ENCODE measurements at places on chromosomes 2 and 18.

- DNase-seq = no peak
These were observed 130.1 kb downstream of the MBP start for GRCh38 chr18:77002496-77002895.

GRCh38 chr2:215948051-215948450, 65.3 kb downstream of the MREG start:
- DNase-seq = no peak

DNA sequence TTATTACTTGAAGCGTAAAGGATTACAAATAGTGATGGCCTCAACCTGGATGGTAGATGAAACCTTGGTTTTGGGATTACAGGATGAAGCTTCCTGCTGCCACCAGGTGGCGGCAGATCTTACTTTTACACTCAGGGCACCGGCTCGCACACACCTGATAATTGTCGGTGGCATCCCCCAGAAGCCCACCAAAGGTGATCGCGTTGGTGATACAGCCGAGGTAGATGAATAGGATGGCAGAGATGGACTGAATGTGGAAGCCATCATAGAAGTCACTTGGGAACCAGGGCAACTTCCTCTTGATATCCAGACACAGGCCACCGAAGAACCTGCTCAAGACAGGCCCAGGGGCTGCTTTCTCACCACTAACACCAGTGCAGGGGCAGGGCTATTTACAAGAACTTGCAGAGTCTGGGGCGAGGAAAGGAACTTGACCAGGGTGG, 51.8 kb downstream of the MTHFD2 start:
- peak; percentile 7 for DNase-seq

- DNase-seq = no peak
These were observed 80.6 kb upstream of the LRRTM4 start for GRCh38 chr2:77602771-77603170.

- DNase-seq = no peak
These were observed 374.6 kb upstream of the LYPD1 start for GRCh38 chr2:133044556-133044955.

Measured in NCI-H1694 treated with DMSO at 0.1 percent for 48 hours (cell line).